ENCODE measurements at places on chromosomes 12 and 14.

DNA sequence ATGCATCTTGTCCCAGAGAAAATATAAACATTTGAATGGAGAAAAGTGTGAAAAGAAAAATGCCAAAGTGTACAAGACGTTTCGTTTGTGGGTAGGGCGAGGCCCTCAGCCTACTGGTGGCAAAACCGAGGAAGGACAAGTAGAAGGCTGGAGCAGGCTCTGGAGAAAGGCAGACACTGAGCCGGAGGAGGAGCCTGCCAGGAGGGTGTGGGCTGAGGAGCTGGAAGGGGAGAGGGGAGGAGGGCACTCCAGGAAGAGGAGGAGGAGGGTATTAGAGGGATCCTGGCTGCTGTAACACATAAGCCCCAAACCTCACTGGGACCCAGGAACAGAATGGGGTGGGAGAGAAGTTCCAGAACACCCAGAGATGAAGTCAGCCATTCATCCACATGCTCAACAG is 47.7 kb downstream of the CLMN start:
- DNase-seq: no peak

DNA sequence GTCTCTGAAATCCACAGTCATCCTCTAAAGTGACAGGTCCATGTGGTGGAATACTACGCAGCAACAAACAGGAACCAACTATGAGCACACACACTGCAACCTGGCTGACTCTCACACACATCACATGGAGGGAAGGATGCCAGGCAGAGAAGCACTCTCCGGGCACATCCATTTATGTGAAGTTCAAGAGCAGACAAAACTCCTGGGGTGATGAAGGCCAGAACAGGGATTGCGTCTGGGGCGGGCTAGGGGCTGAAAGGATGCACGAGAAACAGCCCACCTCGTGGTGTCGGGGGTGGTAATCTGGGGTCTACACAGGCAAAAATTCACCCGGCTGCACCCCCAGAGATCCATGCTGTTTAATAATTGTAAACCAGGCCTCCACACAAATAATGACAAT is 100.2 kb downstream of the DICER1 start:
- DNase-seq: no peak

GRCh38 chr12:93153321-93153720 is 224.2 kb upstream of the EEA1 start:
- DNase-seq: peak; percentile 84

- DNase-seq: no peak
Observed at GRCh38 chr12:50275556-50275955, 7.8 kb downstream of the LIMA1 start.

GRCh38 chr14:70755655-70756054 is 53.7 kb downstream of the MAP3K9 start:
- no peak for DNase-seq

GRCh38 chr14:77989441-77989991 is 180.7 kb upstream of the NRXN3 start:
- DNase-seq: no peak

DNA sequence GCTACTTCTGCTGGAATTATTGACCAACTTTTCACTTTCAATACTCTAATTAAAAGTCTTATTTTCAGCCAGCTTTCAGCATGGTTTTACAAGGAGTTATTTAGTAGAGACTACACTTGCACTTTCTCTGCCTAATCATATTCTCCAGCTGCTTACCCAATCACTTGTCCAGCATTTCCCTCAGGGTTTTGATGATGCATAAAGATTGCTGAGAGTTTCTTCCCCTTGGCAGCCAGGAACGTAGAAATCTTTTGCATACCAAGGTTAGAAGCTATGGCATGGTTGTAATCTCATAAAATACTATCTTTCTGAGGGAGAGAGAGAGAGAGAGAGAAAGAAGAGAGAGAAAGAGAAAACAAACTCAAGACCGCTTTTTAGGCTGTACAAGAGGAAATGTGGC is 10.8 kb downstream of the OR4Q3 start:
- DNase-seq: no peak

GRCh38 chr14:78455896-78456435 is 285.8 kb downstream of the NRXN3 start:
- no peak for DNase-seq

GRCh38 chr14:80211153-80212022 is at the start of gene DIO2:
DIO2 (minus strand) TSS chr14:80211504; CDS start chr14:80211472, 32 bp downstream.
- peak; percentile 62 for DNase-seq

GRCh38 chr14:104705340-104706047 is 16.1 kb downstream of the INF2 start:
- DNase-seq: peak; percentile 43

- no peak for DNase-seq
Observed at GRCh38 chr14:65728604-65729003, 316.1 kb downstream of the FUT8 start.

GRCh38 chr14:68823434-68824206 is 30.8 kb upstream of the ZFP36L1 start:
- DNase-seq: no peak

DNA sequence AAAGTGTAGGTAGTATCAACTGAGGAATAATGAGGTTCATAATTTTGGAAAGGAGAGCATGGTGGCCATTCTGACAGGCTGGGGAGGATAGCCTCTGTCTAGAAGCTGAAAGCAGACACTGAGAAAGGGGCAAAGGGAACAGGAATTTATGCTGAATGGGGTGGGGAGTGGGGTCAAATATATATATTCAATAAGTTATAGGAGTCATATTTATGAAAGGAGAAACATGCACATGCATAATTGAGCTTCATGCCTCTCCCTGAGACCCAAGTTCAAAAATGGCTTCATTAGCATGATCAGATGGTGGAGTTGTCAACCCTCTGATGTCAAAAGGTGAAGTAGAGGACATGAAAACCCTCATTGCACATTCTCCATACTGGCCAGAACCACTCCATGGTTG is 33.9 kb upstream of the ARID2 start:
- DNase-seq: no peak

GRCh38 chr12:124539084-124540041 is 28.0 kb downstream of the NCOR2 start:
- DNase-seq: no peak

- DNase-seq: no peak
Observed at GRCh38 chr12:123712780-123713319, 697 bp downstream of the ATP6V0A2 start.

DNA sequence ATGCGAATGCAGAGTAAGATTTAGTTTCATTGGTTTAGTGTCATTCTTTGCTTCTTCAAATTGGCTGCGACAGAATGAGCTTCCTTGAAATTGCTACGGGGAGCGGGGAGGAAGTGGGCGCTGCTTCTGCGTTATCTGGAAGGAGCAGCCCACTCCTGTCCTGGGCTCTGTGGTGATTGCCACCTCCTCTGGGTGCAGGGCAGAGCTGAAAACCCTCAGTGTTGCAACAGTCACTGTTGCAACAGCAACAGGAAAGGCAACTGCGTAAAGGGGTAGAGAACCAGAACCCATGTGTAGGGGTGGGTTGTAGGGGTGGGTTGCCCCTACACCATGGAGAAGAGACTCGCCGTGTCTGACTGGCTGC is 57.7 kb downstream of the MAX start:
- DNase-seq: no peak

- DNase-seq: no peak
Observed at GRCh38 chr12:92193063-92193462, 47.4 kb upstream of the BTG1 start.

DNA sequence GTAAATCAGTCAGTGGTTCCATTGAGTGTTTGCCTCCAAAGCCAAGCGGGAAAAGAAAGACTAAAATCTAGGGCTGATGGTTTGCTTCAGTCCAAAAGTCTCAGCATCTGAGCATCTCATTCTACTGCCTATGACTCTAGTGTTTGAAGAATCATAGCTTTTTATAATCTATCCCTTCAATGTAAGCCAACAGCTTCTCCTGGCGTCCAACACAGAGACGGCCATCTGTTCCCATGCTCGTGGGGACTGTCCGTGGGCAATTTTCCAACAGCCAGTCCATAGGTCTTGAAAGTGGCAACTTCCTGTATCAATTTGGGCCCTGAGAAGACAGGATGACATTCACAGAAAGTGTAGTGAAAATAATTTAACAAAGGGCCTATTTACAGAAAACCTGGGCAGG is 544.4 kb upstream of the TMEM132C start:
- DNase-seq: no peak

GRCh38 chr14:49589387-49589786 is 3.2 kb upstream of the RPS29 start:
- DNase-seq: no peak

- peak; percentile 71 for DNase-seq
Observed at GRCh38 chr14:75561013-75561432, 17.4 kb upstream of the FLVCR2 start.

DNA sequence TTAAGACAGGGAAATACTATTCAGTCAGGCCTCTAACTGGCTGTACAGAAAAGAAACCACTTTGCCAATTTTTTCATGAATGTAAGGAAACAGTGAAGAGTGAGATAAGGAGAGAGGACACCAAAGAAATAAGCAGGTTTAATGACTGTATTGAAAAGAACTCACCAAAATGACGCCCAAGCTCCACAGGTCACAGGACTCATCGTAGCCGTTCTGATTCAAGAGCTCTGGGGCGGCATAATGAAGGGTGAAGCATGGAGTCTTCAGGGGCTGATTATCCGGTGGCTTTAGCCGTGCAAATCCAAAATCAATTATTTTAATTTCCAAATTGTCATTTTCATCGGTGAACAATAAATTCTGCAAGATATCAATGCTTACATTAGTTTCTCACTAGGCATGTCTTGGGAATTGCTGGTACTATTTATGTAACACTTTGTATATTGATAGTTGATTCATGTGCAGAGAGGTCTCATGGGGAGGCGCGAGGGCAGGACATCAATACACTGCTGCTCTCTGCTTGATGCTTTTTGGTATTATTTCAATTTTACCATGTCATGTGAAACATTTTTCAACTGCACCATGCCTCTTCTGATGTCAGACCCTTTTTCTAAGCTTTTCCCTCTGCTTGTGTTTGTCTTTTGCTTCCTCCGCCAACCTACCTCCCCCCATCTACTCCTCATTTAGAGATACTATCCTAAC is 74.2 kb upstream of the TTC7B start:
- no peak for DNase-seq

DNA sequence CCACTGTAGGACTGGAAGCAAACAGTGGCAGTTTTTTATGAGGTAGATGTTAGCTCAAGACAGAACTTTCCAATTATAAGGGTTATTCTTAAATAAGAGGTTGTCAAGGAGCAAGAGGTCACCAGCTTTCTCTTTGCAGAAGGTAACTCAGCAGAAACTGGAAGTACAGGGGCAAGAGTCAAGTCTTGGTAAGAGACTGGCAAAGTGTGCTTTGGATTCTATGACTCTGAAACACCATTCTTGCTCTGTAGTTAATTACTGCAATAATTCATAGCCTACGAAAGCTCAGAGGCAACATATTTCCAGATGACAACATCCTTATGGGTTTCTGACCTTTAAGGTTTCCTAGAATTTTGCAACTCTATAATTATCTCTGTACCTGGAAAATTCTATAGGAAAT is 51.3 kb downstream of the RMST start:
- no peak for DNase-seq

GRCh38 chr14:24300326-24300980 is 803 bp downstream of the NOP9 start:
- DNase-seq: no peak

GRCh38 chr14:34081101-34081575 is 130.3 kb upstream of the EGLN3 start:
- DNase-seq: peak; percentile 81

GRCh38 chr12:121800694-121801594 is 2.9 kb upstream of the SETD1B start:
- DNase-seq: peak; percentile 82

GRCh38 chr14:95191445-95192199 is 34.3 kb upstream of the DICER1 start:
- DNase-seq: no peak

GRCh38 chr12:93785249-93786010 is 108.3 kb downstream of the CRADD start:
- DNase-seq: peak; percentile 99

DNA sequence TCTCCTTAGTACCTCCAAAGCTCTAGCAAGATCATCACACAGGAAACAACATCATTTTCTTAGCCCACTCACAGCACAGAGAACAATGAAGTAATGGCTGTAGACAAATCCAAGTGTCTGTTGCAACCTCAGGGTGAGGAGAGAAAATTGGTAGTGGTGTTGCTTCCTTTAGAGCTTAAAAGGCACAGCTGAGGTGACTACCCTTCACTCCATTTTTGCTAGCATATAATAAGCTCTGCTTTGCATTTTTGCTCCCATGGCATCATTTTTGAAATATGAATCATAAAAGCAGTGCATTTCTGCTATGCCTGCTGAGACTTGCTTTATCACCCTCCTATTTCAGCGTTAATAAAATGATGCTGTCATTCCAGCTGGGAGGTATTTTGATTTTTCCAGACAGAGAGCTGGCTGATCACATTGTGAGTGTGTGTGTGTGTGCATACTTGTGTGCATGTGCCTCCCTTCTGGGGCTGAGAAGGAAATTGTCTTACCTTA is 18.5 kb upstream of the PCNX1 start:
- peak; percentile 87 for DNase-seq

- DNase-seq: peak; percentile 41
Observed at GRCh38 chr12:107318806-107319532, 225.6 kb upstream of the CRY1 start.

- peak; percentile 77 for DNase-seq
Observed at GRCh38 chr12:13022851-13023271, 21.3 kb upstream of the FAM234B start.

GRCh38 chr12:98489176-98489575 is 26.2 kb upstream of the TMPO start:
- no peak for DNase-seq

- no peak for DNase-seq
Observed at GRCh38 chr12:129997239-129997638, 93.4 kb upstream of the TMEM132D start.

DNA sequence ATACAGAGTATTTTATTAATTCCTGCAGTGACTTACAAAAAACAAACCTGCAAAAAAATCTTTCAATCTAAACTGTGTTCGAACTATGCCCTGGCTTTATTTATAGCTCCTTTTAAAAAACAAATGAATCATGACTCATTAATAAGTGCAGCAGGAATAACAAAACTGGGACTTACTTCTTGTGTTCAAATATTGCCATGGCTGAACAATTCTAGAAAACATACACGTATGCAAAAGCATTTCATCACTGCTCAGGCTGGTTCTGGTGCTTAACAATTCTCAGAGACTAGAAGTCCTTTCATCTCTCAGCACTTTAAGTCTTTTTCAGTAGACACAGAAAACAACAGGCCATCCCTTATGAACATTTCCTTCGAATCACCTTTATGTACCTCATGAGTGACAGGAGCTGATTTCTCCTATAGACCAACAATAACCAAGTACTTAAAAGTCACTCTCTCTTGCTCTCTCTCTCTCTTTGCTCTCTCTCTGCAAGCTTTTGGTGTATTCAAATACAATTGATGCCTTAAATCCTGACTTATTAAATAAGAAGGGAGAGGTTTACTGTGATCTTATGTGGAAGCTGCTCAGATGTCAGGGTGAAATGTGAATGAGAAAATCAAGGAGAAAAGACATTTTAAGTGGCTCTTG is 268.8 kb downstream of the TTC8 start:
- DNase-seq: peak; percentile 11

- no peak for DNase-seq
Observed at GRCh38 chr14:77790566-77791224, 9.2 kb upstream of the ADCK1 start.

Measured in fibroblast of mammary gland (primary cell).